CD4-positive, alpha-beta T cell treated with Interleukin-1 beta for 1 hour (primary cell): ENCODE measurements at places on chromosomes 11 and 22.
A peak's percentile ranks its signal among the peaks of the same experiment; 100 is the strongest.

GRCh38 chr22:23498811-23499798 lies 81.0 kb downstream of the IGLL1 start:
- no peak for DNase-seq

GRCh38 chr11:34245041-34245440 lies 112.8 kb downstream of the ABTB2 start:
- no peak for DNase-seq

DNA sequence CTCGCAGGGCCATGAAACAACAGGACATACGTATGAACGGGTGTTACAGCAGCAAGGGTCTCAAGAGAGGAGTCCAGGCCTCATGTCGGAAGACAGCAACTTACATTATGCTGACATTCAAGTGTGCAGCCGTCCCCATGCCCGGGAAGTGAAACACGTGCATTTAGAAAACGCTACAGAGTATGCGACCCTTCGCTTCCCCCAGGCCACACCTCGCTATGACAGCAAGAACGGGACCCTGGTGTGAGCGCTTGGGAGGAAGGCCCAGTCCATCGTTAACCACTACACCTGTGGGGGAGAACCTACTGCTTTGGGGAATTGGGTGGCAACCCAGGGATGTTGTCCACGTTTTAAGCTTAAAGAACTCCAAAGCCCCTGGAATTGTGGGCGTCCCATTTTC lies 7.2 kb downstream of the C11orf52 start:
- no peak for DNase-seq

- DNase-seq, result no peak
Measured at GRCh38 chr11:10762913-10763421, 11.9 kb downstream of the CTR9 start.

GRCh38 chr11:104432981-104433380 lies 269.0 kb upstream of the PDGFD start:
- DNase-seq, result no peak

DNA sequence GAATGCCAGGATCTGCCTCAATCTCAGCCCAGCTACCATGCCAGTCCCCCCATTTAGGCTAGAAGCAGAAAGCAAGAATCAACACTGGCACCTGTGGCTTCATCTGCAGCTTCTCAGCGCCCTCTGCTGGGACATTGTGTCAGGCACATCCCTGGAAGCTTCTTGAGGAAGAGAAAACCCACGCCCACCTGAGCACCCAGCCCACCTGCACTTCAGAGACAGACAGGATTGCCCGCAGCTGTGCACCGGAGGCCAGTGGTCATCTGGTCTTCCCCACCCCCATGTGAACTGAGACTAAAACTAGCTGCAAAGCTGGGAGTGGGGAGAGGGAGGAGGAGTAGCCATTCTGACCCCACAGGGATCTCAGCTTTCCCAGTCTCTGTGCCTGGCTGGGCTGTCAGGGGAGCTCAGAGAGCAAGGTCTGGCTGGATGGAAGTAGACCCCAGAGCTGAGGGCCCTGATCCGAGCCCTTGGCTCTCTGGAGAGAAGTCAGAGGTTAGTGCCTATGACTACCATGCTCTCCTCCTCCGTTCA lies 66.8 kb downstream of the FEZ1 start:
- DNase-seq, result peak; percentile 17

DNA sequence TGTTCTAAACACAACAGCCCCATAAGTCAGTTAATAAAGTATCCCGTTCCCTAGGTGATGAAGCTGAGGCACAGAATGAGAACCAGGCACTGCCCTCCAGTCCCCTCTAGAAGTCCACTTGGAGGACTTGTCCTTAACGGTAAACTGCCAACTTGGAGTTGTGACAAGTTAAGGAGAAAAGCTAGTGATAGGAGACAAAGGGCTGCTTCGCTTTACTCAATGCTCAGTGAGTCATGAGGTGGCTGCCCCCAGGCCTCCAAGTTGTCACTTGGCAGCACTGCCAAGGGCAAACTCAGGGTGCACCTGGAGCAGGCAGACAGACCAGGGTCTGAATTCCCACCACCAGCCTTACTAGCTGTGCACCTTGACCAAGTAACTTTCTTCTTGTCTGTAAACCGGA lies 13.5 kb downstream of the SLC43A1 start:
- no peak for DNase-seq

- no peak for DNase-seq
Measured at GRCh38 chr11:10294290-10294953, 403 bp upstream of the SBF2 start.

- no peak for DNase-seq
Measured at GRCh38 chr22:20090730-20091240, 10.7 kb downstream of the DGCR8 start.

- DNase-seq, result no peak
Measured at GRCh38 chr11:91163619-91164451, 941.0 kb upstream of the CHORDC1 start.

DNA sequence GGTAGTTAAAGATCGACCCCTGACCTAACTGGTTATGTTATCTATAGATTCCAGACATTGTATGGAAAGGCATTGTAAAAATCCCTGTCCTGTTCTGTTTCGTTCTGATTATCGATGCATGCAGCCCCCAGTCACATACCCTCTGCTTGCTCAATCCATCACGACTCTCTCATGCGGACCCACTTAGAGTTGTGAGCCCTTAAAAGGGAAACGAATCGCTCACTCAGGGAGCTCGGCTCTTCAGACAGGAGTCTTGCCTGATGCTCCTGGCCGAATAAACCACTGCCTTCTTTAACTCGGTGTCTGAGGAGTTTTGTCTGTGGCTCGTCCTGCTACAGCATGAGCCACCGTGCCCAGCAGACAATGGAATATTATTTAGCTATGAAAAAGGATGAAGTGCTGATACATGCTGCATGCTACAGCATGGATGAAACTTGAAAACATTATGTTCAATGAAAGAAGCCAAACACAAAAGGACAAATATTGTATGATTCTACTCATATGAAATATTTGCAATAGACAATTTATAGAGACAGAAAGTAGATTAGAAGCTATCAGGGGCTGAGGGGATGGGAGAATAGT lies 12.0 kb upstream of the LGALS2 start:
- no peak for DNase-seq

GRCh38 chr11:119861160-119861559 lies 132.2 kb upstream of the NECTIN1 start:
- DNase-seq, result no peak

DNA sequence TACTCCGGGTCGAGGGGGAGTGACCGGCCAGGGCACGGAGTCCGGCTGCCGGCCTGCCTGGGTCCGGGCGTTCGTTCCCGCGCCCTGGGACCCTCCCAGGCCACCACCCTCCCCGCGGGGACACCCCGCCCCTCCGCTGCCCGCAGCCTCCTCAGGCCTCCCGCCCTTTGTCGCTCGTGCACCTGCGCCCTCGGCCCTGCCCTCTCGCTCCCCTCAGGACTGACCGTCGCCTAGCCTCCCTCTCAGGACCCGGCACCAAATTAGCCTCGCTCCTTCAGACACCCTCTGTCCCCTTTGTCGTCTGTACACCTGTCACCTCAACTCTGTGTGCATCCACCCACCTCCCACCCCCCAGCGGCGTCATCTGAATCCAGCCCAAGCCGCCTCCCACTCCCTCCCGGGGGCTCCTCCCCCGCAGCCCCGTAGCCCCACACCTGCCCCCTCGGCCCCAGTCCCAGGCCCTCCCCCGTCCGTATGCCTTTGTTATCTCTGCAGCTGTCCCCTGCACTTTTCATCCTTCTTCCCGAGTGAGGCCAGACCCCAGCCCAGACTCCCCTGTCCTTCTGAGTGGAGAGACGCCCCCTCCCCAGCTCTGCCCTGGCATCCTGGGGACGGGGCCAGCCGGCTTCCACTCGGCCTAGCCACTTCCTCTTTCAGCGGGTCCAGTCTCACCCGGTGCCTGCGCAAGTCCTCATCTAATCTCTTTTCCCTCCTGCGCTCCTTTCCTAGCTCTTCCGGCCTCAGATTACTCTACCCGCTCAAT lies 643 bp downstream of the TIGD3 start:
- DNase-seq, result peak; percentile 56
